Stimulated activated CD8-positive, alpha-beta memory T cell treated with anti-CD3 and anti-CD28 coated beads, Interleukin-7, amount 100 ng/mL, for 1 hour (primary cell): ENCODE measurements at places on chromosomes 13 and 19.
A peak's percentile ranks its signal among the peaks of the same experiment; 100 is the strongest.

DNA sequence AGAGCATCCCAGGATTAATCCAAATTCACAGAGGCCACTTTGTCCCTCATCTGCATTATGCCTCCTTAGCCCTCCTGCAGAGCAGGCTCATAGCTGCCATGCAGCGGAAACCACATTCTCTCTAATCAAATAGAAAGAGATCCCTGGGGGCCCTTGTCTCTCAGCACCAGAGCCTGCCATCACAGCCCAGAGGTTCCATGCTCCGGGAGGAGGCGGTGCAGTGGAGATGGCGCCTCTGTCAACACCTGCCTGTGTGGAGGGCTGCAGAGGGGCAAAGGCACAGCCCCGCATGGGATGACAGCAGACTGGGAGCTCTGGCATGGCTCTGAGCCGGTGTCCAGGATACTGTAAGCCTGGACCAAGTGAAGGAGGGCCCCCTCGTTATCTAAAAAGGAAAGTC lies 111.3 kb downstream of the SLC7A1 start:
- no peak for DNase-seq

DNA sequence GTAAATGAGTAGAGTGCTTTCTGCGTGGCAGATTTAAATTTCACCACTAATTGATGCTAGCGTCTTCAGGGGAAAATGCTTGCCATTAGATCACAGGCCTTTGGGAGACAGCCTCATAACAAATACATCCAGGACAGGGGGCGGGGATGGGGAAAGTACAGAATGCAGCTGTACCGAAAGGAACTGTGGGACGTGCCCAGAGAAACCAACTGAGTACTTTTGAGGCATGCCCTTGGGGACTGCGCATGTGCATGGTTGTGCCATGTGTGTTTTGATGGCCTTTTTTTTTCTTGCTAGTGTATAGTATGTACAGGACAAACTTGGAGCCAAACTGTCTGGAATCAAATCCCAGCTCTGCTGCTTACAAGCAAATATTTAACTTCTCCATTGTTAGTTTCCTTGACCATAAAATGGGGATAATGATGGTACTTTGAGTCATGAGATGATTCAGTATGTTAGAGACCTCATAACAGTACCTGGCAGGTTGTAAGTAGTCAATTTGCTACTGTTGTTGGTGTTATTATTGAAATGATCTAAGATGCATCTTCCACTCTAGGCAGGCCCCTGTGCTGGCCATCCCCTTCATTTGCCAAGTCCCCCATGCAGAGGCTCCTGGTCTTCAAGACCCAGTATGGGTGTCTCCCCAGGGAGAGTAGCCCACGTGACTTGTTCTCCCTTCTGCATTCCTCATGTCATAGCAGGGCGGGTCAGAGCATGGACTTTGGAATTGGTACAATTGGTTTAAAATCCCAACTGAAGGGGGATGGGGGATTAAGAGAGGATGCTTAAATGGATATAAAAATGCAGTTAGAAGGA lies 68.3 kb upstream of the NPAS1 start:
- no peak for DNase-seq

GRCh38 chr19:43430142-43430710 lies 15.5 kb downstream of the TEX101 start:
- DNase-seq, result no peak

DNA sequence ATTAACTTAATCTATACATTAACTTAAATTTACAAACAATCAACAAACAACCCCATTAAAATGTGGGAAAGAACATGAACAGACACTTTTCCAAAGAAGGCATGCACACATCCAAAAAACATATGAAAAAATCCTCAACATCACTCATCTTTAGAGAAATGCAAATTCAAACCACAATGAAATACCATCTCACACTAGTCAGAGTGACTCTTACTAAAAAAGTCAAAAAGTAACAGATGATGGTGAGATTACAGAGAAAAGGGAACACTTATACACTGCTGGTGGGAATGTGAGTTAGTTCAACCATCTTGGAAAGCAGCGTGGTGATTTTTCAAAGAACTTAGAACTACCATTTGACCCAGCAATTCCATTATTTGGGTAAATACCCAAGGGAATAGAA lies 759.2 kb upstream of the SLITRK1 start:
- no peak for DNase-seq

DNA sequence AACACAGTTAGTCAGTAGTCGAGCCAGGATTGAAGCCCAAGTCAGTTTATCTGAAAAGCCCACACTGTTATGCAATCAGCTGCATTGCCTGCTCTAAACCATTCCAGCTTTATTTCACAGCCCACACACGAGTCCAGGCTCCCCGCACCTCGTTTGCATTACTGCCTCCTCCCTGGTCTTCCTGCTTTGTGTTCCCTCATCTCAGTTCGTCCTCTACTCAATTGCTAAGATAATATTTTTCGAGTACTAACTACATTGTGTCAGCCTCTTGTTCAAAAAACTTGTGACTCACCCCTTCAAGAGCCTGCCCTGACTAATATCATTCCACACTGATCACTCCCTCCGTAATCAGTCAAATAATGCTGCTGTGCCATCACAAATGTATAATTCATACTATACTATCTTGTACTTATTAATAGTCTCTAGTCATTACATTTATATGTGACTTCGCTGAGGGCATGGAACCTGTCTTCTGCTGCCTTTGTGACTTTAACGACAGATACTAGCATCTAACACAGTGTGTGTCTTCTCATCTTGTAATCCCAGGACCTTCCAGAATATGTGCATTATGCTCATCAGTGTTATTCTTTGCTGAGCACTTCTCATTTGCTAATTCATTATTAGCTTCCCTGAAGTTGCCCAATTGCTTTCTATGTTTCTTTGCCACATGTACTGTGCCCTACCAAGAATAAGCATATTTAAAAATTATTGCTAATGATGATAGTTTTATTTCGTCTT lies 26.2 kb upstream of the WDFY2 start:
- no peak for DNase-seq

- peak; percentile 14 for DNase-seq
Measured at GRCh38 chr13:22061371-22061805, 390.5 kb downstream of the FGF9 start.

GRCh38 chr19:50658441-50659317 lies 9.4 kb downstream of the C19orf81 start:
- no peak for DNase-seq

- no peak for DNase-seq
Measured at GRCh38 chr19:17579661-17580244, 24.3 kb downstream of the COLGALT1 start.

- no peak for DNase-seq
Measured at GRCh38 chr19:35986664-35987570, 8.1 kb upstream of the SDHAF1 start.

DNA sequence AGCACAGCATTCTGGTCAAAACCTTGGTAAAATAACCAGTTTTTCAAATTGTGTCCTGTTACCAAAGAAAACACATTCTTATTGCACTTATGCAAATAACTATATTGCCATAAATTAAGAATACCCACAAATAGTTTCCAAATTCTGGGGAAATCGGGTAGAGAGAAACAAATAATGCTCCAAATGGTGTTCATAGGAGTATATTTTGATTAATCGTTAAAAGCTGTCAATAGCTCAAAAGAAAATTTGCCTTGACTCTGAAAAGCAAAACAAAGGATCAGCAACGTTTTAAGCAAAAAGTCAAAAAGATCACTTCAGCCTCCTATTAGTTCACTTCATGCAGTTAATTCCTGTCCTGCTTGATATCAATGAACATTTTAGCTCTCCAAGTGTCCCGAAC lies 22.2 kb upstream of the CEACAM21 start:
- no peak for DNase-seq

DNA sequence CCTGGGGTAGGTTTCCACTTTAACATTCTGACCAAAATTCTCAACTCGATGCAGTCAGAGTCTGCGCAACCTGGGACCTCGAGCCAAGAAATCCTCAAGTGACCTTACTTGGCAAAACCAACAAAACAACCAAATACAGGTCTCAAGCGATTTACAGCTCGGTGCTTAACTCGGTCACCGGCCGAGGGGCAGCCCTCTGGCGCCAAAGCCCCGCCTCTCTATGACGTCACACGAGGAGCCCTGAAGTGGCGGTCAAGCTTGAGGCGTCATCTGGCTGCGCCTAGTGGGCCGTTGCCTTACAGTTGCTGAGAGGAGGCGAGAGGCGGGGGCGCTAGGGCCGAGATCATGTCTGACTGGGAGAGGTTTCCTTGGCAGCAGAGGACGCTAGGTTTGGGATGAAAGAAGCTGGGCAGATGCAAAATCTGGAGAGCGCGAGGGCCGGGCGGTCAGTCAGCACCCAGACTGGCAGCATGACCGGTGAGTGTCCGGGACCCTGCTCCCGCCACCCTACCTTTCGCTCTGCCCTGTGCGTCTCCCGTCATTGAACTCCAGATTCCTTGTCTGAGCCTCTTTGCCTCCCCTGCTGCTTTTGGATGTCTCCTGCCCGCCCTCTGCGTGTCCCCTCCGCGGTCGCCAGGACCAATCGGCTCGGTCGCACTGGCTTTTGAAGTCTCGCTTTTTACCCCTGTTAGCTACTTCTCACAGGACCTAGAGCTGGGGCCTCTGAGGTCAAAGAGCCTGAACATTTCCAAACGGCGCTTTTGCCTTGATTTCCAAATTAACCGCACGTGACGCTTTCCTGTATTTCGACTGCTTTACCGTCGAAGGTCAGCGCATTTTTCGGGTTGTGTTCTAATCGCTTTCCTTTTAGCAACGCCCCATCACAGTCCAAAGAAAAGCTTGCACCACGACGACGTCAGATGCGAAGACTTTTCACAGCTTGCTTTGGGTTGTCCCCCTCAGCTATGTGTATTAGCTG lies at the start of gene CDADC1:
Gene CDADC1 (plus strand): TSS at position 283 of the 979 bp plus-strand sequence. CDS start 113 bp downstream, at position 396.
- peak; percentile 81 for DNase-seq

GRCh38 chr19:1223018-1223855 lies 14.6 kb downstream of the CBARP start:
- no peak for DNase-seq

- DNase-seq, result no peak
Measured at GRCh38 chr13:21360463-21360862, 98.6 kb downstream of the ZDHHC20 start.

DNA sequence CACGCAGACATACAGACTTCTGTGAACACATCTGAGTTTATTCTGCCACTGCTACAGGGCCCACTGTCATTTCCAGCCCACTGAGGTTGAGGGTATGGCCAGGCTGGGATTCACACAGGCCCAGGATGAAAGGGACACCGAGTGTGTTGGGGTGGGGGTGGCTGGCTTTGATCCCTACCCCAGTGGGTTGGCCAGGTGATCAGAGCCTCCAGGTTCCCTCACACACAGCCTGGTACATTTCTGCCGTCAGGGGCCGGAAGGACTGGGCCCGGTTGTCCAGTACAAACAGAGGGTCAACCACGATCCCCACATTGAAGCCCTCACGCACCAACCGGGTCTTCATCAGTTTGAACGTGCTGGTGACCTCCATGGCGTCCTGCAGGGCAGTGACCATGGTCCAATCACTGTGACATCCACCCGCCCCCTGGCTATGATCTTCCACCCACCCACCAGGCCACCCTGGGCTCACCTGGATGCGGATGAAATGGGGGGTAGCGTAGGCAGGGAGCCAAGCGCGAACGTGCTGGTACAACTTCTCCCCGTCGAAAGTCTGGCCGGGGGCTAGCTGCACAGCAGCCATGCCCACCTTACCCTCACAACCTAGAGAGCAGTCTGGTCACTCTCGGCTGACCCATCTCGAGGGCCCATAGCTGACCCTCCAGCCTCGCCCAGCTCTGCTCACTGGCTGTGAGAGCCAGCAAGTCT lies 13.3 kb downstream of the SLC27A5 start:
- DNase-seq, result no peak

GRCh38 chr19:1656988-1657536 lies 4.6 kb upstream of the TCF3 start:
- DNase-seq, result no peak

DNA sequence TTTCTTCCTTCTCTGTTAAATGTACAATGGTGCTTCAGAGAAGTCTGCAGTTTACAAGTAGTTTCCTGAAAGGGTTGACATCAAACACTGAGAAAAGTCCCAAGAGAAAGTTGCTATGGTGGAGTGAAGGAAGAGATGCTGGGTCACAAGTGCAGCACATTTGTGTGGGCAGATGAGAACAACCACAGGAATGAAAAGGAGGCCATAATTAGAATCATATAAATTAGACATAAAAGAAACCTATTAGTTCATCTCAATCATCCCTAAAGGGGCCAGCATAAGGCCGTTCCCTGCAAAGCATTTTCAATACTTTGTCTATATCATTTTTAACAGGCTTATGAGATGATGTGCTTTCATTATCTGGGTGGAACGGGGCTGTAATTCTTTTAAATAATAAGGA lies 359.2 kb downstream of the IRS2 start:
- DNase-seq, result no peak

- no peak for DNase-seq
Measured at GRCh38 chr19:13417054-13417453, 89.2 kb downstream of the CACNA1A start.

- no peak for DNase-seq
Measured at GRCh38 chr19:19523177-19523576, 5.5 kb upstream of the YJEFN3 start.

DNA sequence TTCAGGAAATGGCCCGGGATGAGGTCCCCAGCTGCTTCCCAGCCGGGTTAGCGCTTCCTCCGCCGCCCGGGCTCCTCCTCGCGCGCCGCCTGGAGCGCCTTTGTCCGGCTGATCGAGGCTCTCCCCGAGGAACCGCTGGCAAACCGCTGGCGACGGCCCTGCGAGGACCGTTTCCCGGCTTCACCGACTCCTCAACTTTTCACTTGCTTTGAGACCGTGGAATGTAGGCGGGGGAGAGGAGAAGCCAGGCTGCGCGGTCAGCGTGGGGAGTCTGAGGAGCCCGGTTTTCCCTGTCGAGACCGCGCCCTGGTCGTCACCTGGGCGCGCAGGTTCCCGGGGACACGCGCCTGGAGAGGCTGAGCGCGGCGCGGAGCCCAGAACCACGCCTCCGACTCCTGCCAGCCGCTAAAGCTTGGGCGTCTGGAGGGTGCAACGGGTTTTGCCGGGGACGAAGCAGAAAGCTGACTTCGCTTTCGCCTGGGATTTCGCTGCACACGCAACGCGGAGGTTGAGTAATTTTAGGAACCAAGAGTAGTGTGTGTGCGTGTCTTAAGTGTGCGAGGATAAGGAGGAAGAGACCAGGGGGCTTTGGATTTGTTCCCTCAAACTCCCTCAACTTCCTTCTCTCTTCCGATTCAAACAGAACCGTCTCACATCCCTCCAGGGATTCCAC lies 7.3 kb upstream of the DGKH start:
- no peak for DNase-seq

- no peak for DNase-seq
Measured at GRCh38 chr13:81929988-81930387, 1589.1 kb upstream of the SPRY2 start.
